AG08395 (cell line): ENCODE measurements at places on chromosomes 16 and 17.

- no peak for DNase-seq
Measured at GRCh38 chr16:19432429-19432828, 14.7 kb downstream of the TMC5 start.

- DNase-seq = no peak
Measured at GRCh38 chr16:88377961-88378360, 4.8 kb upstream of the ZNF469 start.

- DNase-seq = no peak
Measured at GRCh38 chr17:55822028-55822427, 71.2 kb downstream of the PCTP start.

GRCh38 chr17:49501496-49501895 is 6.4 kb downstream of the NGFR start:
- DNase-seq = no peak

- DNase-seq = no peak
Measured at GRCh38 chr16:73056921-73057290, 9.0 kb upstream of the ZFHX3 start.

DNA sequence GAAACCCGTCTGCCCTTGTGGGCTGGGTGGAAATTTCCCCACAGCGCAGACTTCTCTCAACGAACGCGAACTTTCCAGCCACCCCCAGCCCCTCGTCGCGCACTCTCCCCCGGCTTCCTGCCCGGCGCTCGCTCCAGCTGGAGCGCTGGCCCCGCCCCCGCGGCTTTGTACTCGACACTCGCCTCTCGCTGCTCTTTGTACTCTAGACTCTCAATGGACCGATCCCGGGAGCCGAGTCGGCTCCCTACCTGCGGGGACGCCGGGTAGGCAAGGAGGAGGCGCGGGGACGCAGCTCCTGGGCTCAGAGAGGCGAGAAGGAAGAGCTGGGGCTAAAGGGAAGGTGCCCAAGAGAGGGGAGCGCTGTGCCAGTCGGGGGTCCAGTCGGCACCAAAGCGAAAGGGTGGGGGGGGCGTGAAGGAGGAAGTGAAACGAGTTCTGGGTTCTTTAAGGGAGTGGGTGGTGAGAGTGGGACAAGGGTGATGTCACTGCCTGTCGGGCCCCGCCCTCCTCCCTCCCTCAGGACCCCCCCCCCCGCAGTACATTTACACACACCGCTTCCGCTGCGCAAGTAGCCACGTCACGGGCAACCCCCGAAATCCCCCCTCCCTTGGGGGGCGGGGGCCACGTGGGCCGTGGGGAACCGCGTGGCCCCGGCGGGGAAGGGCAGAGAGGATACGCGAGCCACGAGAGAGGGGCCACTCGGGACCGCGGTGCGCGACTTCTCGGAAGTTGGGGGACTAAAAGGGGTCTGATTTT is 9.7 kb downstream of the KDM6B start:
- peak; percentile 70 for DNase-seq

DNA sequence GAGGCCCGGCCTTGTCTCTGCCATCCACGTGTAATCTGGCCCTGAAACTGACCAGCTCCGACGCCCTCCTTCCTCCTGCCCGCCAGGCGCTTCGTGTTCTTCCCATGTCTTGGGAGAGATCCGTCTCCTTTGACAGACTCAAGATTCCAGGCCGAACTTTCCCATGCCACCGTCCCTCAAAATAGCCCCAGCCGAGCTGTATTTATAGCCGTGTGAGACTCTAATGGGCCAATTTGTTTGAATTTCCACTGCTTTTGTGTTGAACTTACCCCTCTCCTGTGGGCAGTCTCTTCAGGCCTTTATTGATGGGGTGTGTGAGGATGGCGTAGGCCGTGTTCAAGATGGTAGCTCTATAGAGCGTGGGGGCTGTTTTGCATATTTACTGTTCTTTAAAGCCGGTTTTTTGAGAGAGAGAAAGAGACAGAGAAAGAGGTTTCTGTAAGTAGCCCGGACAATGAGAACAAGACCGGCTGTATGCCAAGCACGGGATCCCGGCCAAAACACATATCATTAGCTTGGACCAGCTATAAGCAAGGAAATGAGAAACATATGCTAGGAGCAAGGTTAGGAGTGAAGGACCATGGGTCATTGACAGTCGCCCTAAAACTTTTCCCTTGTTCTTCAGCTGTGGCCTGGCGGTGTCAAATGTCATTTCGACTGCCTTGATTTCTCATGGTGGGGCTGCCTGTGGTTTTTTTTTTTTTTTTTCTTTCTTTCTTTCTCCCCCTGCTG is 124.5 kb upstream of the ZFHX3 start:
- peak; percentile 90 for DNase-seq

- no peak for DNase-seq
Measured at GRCh38 chr17:2852221-2852620, 56.0 kb downstream of the RAP1GAP2 start.

DNA sequence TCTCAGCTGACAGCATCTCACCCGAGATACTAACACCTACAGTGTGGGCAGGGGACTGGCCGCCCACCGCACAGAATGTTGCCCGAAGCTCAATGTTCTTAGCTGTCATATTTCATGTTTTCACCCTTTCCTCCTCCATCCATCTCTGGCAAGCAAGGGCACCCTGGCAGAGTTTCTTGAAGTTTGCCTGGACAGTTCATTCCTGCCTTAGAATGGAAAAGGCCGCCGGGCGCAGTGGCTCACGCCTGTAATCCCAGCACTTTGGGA is 37.6 kb upstream of the TEX2 start:
- no peak for DNase-seq

- no peak for DNase-seq
Measured at GRCh38 chr17:17355426-17355825, 52.3 kb downstream of the NT5M start.

GRCh38 chr16:86649875-86650274 is 71.5 kb downstream of the FOXL1 start:
- no peak for DNase-seq

- peak; percentile 91 for DNase-seq
Measured at GRCh38 chr17:17819561-17819995, 17.2 kb downstream of the SREBF1 start.

- no peak for DNase-seq
Measured at GRCh38 chr16:85638695-85639409, 25.7 kb downstream of the GSE1 start.

GRCh38 chr16:1378804-1379303 is 27.1 kb downstream of the GNPTG start:
- DNase-seq = peak; percentile 88

- no peak for DNase-seq
Measured at GRCh38 chr16:85909932-85910853, 11.2 kb downstream of the IRF8 start.

DNA sequence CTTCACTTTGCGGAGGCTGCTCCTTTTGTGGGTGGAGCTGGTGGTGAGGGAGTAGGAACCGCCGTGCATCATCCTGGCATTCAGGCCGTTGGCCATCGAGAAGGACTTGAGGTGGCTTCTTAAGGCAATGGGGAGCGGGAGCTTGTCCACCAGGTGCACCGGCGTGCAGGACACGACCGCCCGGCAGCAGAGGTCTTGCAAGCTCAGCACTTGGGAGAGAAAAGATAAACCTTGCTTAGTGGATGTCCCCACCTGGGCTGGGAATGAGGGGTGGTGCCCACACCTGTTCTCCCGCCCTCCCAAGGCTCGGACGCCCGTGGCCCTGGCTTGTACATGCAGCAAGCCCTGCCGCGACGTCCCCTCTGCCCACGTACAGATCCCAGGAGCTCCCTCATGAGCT is 9.7 kb upstream of the WDR45B start:
- DNase-seq = no peak

DNA sequence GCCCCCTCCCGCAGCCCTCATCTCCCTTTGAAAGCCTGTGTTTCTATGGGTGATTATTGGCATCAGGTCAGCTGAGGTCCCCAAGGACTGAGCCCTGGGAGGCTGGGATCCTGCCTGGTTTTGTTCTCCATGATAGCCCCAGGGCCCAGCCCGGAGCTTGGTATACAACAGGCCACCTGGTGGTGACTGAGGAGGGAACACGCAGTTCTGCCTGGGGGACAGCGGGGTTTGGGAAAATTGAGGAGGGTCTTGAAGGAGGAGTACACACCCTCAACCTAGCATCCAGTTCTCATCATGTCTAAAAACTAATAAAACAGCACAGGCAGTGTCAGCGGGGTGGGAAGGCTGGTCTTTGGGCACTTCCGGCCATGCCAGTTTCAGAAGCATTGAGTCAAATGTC is 335.1 kb downstream of the CPPED1 start:
- DNase-seq = no peak

DNA sequence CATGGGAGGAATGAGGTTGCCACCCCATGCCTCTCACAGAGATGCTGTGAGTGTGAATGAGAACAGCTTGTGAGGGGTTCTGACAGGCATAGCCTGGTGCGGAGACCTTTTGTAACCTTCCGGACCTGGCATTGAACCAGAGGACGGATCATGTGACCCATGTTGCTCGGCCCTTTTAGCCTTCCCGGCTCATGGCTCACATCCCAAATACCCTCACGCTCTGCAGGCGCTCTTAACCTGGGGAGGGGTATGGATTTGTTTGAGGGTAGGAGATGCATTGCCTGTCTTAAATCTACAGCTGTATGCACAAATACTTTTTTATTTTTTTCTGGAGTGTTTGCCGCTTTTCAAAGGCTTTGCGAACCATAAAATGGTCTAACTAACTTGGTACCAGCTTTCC is 102.4 kb upstream of the CRHR1 start:
- DNase-seq = no peak

GRCh38 chr17:76136276-76137000 is 4.6 kb downstream of the FOXJ1 start:
- DNase-seq = no peak

DNA sequence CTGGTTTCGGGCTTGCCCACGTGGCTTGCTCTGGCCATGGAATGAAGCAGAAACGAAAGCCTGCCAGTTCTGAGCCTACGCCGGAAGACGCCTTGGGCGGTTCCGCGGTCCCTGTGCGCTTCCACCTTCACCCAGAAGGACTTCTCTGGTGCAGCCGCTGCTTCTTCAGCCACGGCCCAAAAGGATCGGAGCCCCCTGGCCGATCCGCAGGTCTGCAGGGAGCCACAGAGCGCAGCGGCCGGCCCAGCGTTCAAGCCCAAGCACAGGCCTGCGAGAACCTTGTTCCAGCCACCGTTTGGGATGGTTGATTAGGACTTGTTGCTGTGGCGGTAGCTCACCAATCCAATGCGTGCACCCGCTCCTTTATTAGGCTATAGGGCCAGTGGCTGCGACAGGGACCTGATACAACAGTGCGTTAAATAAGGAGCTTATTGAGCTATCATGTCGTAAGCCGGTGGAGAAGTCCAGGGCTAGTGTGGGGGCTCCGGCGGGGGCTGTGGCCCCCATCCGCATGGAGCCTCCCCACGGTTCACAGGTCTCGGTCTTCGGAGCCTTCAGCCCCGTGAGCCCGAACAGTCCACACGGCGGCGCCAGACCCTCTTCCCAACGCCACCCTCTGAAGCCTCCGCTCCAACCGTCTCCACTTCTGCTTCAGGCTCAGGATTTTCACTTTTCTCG is 10.2 kb upstream of the MPP2 start:
- DNase-seq = no peak

DNA sequence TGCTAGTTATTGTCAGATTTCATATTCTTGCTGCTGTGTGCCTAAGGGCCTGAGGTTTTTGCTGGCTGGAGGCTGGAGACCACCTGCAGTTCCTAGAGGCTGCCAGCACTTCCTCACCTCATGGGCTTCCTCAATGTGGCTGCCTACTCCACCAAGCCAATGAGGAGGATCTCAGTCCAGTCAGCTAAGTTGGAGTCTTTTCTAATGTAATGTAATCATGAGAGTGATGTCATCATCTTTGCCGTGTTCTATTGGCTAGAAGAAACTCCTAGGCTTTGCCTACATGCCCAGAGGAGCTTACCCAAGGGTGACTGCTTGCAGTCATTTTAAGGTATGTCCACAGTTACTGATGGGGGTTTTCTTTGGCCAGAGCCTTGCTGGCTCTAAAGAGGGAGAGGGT is 53.0 kb downstream of the SOCS3 start:
- DNase-seq = no peak

- DNase-seq = no peak
Measured at GRCh38 chr17:59345476-59345875, 14.0 kb downstream of the YPEL2 start.

DNA sequence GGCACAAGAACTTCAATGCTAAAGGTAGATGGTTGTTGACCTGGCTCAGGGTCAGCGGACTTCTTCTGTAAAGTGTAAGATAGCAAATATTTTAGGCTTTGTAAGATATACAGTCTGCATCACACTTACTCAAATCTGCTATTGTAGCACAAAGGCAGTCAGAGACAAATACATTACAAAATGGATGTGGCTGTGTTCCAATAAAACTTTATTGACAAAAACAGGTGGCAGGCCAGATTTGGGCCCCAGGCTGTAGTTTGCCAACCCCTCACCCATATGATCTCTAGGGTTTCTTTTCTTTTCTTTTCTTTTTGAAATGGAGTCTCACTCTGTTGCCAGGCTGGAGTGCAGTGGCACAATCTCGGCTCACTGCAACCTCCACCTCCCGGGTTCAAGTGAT is 39.5 kb upstream of the TMEM132E start:
- DNase-seq = no peak

DNA sequence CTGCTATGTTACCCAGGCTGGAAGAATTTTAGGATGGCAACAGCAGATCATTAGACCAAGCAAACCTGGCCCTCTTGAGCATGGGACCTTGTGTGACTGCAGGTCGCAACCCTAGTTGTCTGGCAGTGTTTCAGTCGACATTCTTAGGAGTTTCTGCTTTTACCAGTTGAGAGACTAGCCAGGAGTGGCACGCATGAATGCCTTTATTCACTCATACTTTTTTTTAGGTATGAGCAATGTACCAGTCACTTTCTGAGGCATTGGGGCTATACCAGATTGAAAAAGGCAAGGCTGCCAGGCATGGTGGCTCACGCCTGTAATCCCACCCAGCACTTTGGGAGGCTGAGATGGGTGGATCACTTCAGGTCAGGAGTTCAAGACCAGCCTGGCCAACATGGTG is 28.2 kb upstream of the HAS3 start:
- no peak for DNase-seq

- DNase-seq = no peak
Measured at GRCh38 chr17:43857141-43857540, 10.2 kb downstream of the CD300LG start.

GRCh38 chr17:231191-231965 is 49.9 kb upstream of the DOC2B start:
- DNase-seq = no peak

DNA sequence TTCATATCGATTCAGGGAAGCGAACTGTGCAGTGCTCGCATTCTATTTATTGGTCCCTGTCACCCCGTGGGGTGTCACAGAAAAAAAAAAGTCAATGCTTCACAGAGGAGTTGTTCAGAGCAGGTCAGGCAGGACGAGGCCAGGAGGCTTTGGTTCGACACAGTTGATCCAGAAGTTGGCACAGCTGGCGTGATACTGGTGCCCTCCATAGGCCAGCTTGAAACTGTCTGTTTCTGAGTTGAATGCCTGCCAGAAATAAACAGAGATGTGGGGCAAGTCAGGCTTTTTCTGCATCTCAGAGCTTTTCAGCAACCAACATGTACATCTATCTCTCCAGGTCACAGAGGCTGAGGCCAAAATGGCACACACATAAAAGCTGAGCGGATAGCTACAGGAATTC is 29.1 kb downstream of the DUSP14 start:
- peak; percentile 20 for DNase-seq

GRCh38 chr17:12983991-12984884 is 33.6 kb downstream of the ELAC2 start:
- peak; percentile 95 for DNase-seq
